ENCODE measurements at places on chromosomes 12 and 14.
A peak's percentile ranks its signal among the peaks of the same experiment; 100 is the strongest.

DNA sequence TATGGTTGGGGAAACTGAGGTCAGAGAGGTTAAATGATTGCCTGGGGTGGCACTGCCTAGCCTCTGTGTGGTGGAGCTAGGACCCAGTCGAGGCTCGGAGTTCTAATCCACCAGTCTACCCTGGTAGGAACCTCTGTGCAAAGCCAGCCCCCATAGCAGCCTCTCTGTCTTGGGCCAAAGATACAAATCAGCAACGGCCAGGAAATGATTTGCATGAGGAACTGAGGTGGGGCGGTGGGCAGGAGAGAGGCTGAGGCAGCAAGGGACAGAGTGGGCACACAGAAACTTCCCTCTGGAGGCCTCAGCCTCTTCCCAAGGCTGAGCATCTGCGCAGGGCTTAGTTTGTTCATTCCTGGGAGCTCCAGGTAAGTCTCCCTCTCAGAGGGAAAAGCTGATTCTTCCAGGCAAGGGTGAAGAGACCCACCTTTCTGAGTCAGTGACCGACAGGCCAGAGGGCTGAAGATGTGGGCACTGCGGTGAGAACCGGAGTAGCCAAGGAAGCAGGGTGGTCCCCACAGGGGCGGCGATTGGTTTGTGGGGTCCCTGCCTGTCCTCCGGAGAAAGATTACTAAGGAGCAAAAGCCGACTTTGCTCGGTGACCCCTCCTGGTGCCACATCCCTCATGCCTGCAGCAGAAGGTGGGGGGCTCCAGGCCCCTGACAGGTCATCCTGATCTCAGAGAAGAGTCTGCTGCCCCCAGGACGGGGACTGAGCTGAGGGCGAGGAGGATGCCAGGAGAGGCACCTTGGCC, 134.6 kb downstream of the CACNA1C start:
- no peak for DNase-seq

- DNase-seq: no peak
Measured at GRCh38 chr12:5577211-5577612, 145.3 kb downstream of the NTF3 start.

DNA sequence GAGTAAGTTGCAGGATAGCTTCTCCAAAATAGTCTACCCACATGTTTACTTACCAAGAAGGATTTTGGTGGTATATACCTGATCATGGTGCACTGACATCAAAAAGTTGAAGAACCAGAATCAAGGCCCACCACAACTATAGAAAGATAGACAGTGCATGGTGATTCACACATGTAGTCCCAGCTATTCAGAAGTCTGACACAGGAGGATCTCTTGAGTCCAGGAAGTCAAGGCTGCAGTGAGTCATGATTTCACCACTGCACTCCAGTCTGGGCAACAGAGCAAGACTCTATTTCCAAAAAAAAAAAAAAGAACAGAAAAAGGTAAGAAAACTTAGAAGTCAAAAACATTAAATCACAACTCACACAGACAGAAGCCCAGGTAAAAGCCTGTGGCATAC, 422.2 kb upstream of the FOXG1 start:
- no peak for DNase-seq

DNA sequence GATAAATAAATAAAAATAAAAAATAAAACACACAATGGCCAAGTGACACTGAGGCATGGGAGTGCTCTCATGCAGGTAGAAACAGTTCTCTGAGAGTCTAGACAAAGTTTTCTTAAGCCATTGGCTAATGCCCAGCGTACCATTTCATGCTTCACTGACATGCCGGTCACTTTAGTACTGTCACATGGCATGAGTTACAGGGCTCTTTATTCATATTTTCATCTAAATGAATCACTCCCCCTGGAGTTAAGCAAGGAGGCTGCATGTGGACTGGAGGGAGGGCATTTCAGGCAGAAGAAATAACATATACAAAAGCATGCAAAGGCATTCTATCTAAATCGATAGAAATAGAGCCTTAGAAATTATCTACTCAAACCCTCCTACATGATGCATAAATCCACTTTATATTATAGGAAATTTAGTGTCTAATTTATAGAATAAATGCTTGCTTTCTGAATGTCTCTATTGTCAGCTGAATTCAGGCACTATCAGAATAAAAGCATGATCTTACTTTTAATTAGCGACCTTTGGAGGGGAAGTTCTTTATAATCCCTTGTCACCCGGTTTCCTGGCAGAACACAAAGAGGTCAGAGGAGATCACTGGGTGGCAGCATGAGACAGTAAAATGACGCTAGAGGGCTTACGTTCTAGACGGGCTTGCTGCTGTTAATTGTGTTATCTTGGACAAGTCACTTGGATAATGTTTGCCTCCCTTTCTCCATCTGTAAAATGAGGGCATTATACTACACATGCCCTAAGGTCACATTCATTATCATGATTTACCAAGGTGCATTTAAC, 17.5 kb downstream of the DYRK4 start:
- DNase-seq: no peak

DNA sequence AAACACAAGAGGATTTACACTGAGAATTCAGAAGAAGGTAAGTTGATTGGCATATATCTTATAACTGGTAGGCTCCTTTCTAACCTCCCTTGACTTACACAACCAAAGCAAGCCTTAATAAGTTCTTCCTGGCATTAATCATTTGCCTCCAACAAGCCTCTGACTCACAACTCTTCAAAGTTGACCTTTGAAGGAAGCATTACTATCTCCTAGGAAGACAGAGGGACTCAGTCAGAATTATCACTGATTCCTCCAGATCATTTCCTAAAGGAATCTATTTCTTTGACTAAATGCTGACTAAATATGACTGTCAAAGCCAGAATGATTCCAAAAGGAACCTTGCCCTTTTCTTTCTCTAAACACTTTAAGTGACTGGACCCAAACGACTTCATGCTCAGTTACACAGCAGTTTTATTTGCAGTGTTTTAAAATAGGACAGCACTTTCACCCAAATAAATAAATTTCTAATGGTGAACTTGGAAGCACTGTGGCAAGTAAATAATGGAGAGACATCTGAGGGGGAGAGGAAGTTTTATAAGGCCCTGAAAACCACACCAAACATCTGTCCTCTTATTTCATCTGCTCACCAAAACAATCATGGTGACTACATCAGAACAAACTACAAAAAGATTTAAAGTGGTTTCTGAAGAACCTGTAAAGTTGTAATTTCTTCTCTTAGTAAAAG, 128.2 kb downstream of the KLHL28 start:
- no peak for DNase-seq

DNA sequence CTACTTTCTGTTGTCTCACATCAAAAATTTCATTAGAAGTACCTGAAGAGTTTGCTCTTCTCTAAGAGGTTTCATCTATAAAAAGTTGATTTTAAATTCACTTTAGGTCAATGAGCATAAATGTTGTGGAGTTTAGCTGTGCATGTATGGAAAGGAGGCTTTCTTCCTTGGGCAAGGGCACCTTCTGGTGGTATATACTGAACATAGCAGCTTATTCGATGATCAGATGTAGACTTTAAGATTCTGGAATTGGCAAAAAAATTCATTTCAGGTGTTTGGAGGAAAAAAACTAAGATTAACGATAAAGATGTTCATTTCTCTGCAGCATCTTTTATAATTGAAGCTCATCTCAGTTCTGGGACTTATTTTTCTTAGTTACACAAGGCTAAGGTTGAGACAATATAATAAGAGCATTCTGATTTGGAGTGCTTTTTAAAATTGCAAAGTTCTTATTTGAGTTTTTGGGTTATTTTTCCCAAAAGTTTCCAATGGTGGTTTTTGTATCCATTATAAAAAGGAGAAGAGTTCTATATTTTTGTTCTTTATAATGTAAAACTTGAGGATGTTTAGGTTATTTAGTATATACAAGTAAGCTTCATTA, 46.8 kb downstream of the TMEM117 start:
- peak; percentile 17 for DNase-seq

DNA sequence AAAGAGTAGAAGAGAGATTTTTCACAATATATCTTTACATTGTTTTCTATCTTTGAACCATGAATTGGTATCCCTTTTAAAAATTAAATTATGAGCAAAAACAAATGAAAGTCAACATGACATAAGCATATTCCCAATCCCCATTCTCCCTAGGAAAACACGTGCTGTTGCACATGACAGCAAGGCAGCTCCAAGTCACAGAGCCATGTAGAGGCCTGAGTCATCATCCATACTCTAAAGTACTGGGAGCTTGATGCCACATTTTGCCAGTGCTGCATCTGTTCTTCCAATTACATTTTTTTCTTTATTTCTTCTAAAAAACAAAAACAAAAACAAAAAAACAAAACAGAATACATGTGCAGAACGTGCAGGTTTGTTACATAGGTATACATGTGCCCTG, 115.2 kb downstream of the ITPR2 start:
- no peak for DNase-seq

Data from COR-L47 (cell line).